Fibroblast of gingiva (primary cell): ENCODE measurements at places on chromosomes 12 and 14.

DNA sequence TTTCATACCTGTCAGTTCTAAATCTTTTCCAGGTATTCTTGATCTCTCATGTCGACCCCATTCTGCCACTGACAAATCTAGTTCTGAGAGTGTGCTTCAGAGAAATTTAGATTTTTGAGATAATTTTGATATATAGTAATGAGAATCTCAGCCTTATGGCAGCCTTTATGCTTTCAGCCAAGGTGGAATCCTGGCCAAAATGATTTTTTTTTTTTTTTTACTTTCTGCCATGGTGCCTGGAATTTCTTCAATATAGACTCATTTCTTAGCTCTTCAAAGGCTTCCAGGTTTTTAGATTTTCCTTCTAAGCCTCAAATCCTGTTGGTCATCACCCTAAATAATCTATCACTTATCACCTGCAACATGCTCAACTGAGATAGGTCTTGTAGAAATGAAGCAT lies 926.6 kb downstream of the NRXN3 start:
- no peak for DNase-seq

DNA sequence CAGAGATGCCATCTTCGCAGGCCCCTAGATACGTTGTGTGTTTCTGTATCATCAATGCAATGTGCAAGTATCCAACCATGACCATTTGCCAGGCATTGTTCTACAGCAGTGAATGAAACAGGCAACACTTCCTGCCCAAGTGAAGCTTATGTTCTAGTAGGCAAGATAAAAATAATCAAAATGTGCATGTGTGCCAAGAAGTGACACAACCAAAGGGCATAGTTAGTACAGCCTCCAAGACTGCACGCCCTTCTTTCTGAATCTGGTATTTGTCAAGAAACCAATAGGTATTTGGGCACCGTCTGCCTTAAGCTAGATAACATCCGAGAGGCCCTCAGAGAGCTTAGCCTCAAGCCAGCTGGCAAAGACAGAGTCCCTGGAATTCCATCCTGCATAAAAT lies 152.0 kb downstream of the TMEM132C start:
- no peak for DNase-seq

DNA sequence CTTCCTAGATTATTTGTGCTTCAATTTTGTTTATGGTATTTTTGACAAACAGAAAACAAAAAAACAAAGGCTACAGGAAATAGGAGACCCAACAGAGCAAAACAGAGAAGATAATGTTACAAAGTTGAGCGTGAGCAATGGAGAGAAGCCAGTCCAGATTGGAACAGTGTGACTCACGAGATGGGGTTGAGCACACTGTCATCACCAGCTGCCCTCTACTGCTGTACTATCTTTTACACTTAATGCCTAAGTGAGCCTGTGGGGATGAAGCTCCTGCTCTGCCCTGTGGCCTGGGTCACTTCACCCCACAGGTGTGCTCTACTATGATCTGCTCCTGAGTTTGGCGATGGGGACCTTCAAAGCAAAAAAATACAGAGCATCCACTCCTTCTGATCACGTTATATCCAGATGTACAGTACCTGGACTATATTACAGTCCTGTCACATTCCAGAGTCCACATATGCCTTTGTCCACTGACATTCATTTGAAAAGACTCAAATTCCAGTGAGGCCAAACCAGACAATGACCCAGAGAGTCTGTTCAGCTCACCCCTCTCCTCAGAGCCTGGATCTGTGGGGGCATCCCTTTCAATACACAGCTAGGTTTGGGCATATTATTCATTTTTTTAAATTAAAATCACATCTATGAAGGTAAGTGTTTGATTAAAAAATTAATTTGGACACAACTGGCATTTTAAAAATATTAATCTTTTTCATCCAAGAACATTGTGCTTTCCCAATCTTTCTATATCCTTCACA lies 4.4 kb downstream of the IPO8 start:
- DNase-seq, result peak; percentile 79

- DNase-seq, result peak; percentile 35
These were observed 759 bp downstream of the NFYB start for GRCh38 chr12:104137001-104137901.

DNA sequence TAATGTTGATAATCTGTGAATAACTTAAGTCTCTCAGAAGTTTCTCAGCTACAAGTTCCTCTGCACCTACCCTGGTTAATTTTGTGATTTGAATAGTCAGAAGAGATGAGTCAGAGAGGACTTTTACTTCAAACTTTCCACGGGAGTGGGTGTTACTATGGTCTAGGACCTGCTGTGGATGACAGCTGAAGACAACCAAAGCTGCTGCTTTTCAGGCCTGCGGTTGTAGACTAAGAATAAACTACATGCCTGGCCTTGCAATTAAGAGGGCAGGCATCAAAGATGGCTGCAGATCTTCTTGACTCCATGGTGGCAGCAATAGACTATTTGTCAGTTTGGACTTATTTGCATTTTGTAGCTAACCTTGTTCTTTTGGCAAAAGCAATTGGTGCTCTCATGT lies 227.1 kb upstream of the KRR1 start:
- no peak for DNase-seq

DNA sequence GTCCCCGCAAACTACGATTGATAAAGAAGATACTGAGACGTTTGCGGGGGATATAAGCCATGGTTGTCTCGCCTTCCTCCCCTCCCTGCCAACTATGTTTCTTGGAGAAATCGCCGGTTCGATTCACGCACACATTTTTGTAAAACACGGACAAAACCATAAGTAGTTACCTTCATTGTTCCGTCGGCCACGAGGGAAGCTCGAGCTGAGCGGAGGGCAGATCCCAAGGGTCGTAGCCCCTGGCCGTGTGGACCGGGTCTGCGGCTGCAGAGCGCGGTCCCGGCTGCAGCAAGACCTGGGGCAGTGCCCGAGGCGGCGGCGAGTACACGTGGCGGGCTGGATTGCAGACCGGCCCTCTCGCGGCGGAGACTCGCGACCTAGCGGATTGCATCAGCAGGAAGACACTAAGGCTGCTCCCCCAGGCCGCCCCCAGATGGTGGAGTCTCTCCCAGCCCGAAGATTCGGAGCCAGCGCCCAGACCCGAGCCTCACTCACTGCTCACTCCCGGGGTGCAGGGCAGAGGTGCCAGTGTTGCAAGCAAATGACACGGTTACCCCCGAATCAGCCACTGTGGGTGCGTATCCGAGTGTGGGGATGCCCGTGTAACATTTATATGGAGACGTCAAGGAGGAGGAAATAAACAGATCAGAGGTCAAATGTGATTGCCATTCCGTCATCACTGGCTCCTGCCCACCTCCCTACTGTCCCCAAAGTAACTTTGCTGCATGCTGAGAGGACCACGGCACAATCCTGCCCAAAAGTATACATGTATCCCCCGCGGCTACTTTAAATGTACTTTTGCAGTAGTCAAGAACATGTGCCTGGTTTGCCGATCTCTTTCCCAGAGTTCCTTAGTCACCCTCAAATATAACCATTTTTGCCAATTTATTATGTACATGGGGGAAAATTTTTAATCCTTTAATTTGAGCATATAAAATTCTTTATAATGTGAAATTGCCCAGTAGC lies at the start of gene BCAT1:
BCAT1 (minus strand) TSS at position 345 of the 966 bp plus-strand sequence; CDS start at position 176, 169 bp downstream.
- DNase-seq, result peak; percentile 76

DNA sequence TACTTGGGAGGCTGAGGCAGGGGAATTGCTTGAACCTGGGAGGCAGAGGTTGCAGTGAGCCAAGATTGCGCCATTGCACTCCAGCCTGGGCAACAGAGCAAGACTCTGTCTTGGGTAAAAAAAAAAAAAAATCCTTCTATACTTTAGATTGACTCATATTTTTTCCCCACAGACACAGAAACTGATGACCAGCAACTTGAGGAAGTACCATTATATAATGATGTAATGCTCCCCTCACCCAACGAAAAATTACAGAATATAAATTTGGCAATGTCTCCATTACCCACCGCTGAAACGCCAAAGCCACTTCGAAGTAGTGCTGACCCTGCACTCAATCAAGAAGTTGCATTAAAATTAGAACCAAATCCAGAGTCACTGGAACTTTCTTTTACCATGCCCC lies 24.3 kb upstream of the SNAPC1 start:
- no peak for DNase-seq

DNA sequence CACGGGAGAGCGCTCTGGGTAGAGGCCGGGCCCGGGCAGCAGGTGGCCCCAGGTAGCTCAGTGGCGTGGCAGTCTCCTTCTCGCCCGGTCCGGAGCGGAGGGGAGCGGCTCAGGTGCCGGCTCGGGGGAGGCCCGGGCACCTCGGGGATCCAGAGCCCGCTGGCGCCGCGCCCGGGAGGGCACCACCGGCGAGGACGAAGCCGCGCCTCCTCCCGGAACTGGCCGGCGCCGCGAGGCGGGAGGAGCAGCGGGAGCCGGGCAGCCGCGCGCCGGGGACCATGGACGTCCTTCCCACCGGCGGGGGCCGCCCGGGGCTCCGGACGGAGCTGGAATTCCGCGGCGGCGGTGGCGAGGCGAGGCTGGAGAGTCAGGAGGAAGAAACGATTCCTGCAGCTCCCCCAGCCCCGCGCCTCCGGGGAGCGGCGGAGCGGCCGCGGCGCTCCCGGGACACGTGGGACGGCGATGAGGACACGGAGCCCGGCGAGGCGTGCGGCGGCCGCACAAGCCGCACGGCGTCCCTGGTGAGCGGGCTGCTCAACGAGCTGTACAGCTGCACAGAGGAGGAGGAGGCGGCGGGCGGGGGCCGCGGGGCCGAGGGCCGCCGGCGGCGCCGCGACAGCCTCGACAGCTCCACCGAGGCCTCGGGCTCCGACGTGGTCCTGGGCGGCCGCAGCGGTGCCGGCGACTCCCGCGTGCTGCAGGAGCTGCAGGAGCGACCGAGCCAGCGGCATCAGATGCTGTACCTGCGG lies 21.5 kb upstream of the GNS start:
- DNase-seq, result no peak

DNA sequence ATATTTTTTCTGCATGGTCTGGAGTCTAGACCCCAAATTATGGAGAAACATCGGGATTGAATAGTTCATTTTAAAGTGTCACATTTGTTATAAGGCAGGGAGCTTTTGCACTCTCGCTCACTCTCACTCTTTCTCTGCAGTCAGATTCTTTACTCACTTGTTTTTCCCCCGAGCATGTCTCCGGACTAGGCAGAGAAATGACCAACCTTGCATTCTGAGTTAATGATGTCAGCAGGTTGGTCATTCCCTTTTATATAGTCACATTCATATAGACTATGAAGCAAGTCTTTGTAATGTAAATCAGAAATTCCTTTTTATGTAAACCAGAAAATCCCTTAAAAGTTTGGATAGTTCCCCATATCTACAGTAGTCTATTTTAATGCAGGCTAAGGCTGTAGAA lies 4.1 kb downstream of the C12orf75 start:
- DNase-seq, result no peak

GRCh38 chr12:103840462-103840875 lies 565 bp downstream of the NT5DC3 start:
- DNase-seq, result no peak

- DNase-seq, result no peak
These were observed 5.6 kb downstream of the TCTN1 start for GRCh38 chr12:110619534-110619953.

DNA sequence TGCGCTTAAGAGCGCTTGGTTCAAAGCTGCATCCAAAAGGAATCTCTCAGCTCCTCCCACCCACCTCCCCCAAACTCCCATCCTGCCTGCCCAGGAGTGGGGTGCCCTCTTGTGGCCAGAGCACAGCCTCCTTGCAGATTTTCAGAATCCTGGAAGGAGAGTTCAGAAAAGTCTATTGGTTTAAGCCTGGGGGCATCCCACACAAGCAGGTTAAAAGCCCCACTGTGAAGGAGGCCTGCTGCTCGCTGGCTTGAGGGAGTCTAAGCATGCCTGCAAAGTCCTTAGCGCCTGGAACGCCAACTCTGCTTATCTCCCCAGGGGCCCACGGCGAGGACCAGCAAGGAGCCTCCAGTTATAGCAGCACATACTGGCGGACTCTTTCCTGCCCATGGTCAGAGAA lies 297.1 kb downstream of the KSR2 start:
- DNase-seq, result no peak

- no peak for DNase-seq
These were observed 384.5 kb upstream of the CCDC196 start for GRCh38 chr14:66101662-66102061.

DNA sequence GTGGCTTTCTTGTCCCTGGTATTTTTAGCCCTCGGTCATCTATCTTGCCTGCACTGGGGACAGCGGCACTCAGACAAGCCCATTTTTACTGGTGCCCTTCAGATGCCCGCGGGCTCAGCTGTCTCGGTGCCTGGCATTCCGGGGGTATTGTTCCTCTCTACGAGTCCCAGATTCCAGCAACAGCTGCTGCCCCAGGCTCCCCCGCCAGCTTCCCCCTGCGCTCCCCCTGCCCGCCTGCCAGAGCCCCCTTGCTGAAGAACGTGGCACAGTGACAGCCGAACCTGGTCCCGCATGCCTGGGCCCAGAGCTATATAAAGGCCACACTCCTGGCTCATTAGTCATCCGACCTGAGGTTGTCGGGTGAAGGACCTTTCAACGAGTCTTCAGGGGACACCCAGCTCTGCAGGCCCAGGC lies 10.9 kb upstream of the MYL2 start:
- no peak for DNase-seq

DNA sequence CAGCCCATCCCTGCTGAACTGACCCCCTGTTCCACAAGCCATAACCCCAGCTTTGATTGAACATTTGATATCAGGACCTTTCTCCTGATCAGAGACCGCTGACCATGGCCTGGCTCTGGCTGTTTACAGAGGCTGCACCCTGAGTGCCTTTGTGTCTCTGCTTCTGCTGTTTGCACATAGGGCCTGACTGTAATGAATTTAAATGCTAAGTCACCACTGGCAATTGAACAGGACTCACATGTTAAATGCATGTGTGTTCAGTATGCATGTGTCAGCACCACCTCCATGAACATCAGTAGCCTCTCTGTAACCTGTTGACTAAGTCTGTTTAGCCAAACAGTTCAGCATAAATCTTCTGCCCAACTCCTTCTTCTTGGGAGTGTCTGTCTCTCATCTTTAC lies 690.3 kb downstream of the TMEM121 start:
- DNase-seq, result no peak

- no peak for DNase-seq
These were observed 218.1 kb downstream of the CACNA1C start for GRCh38 chr12:2270846-2271245.
